ENCODE measurements at places on chromosomes 5 and 9.

- no peak for DNase-seq
These were observed 7.7 kb downstream of the TRIM32 start for GRCh38 chr9:116694785-116695291.

- DNase-seq = no peak
These were observed 3.5 kb downstream of the ALDH7A1 start for GRCh38 chr5:126591549-126591948.

GRCh38 chr5:56815658-56816545 is 553 bp downstream of the MAP3K1 start:
- DNase-seq = no peak

GRCh38 chr9:127500399-127500798 is 49.1 kb downstream of the LRSAM1 start:
- DNase-seq = no peak

All from stimulated activated CD4-positive, alpha-beta T cell treated with anti-CD3 and anti-CD28 coated beads, Interleukin-15, amount 100 ng/mL, for 48 hours (primary cell).